Naive thymus-derived CD8-positive, alpha-beta T cell (primary cell): ENCODE measurements at places on chromosomes 5 and 9.

DNA sequence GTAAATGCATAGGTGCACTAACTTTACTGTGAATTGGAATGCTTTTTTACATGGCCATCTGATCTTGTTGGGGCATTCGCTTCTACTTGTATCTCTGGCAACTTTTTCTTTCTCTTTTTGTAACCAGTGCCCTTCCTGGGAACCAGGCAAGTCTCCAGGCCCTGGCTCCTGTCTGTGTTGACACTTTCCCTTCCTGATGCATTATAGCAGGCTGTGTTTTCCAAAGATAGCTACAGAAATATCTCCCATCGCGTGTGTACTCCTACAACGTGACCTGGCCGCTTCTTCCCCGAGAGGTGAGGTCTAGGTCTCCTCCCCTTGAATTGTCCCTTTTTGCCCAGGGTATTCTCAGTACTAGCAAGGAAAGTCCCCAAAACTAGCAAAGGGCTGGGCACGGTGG is 81.1 kb upstream of the SPIN1 start:
- DNase-seq: no peak

DNA sequence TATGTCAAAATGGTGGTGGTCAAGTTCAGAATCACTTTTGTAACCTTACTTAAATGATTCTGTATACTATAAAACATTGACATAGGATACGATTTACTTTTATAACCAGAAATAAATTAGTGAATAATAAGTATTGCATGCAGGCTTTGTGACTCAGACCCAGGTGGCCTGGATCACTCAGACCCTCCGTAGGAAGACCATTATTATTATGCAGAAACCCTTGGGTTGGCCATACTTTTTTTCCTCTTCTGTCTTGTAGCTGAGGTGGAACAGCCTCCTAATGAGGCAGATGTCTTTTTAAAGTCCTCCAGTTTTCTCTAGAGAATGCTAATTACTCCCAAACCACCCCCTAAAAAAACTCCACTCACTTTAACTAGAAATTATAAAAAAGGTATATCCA is 121.9 kb downstream of the LPAR1 start:
- no peak for DNase-seq

DNA sequence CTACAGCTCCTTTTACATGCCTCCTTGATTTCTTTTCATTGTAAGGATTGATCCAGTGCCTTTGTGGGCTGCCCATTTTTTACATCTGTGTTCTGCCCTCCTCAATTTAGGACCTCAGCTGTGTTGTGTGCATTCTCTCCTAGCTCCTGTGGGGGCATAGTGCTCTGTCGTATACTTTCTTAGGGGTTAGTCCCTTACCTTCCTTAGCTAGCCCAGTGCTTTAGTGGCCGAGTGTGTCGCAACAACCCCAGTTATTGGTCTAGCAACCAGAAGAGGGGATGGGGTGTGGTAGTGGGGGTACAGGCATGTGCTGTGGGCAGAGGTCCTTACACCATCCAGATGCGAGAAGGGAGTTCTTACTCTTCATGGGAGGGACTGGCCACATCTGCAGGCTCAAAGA is 12.1 kb downstream of the MTRR start:
- no peak for DNase-seq

GRCh38 chr9:96519787-96520186 is 69.8 kb downstream of the HABP4 start:
- DNase-seq: no peak

- no peak for DNase-seq
Observed at GRCh38 chr5:135326296-135327254, 72.5 kb downstream of the MACROH2A1 start.

DNA sequence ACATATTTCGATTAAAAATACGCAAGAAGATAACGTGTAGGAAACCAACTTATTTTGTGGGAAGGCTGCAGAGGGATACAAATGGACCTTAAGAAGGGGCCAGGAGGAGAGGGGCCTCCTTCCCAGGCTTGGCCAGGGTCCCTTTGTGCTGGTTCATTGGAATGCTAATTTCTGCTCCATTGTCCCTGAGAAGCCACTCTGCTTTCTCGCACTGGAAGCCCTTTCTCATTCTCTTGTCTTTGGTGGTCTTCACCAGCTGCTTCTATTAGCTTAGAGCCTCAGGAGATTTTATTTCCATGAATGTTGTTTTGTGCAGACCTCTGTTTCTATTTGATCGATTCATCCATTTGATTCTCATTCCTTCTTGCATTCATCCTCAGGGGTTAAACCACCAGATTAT is 325.4 kb downstream of the TMEM38B start:
- DNase-seq: no peak

DNA sequence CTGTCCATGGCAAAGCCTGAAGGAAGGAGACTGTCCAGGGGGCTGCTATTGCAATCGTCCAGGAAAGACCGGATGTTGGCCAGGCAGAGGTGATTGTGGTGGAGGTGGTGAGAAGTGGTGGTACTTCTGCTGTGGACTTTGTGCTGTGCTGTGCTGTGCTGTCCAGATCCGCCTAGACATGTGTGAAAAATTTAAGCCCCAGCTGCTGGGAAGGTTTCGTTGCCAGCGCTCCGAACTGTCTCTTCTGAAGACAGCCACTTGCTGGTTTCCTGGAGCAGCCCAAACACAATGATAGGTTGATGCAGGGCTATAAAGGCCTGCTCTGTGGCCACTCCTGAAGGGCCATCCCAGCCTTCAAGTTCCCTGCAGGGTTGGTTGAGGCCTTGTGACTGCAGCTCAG is 223.0 kb upstream of the MPDZ start:
- no peak for DNase-seq

DNA sequence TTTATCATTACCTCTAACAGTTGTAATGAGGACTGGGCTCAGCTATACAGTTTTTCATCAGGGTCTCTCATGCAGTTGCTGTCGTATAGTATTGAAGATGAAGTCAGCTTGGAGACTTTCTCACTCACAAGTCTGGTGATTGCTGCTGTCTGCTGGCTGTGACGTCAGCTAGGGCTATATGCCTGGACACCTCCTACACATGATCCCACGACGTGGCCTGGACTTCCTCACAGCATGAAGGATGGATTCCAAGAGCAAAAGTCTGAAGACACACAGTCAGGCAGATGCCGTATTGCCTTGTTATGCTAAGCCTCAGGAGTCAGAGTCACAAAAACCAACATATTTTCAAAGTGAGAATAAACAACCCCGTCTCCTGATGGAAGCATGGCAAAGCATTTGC is 193.3 kb downstream of the LURAP1L start:
- DNase-seq: no peak

DNA sequence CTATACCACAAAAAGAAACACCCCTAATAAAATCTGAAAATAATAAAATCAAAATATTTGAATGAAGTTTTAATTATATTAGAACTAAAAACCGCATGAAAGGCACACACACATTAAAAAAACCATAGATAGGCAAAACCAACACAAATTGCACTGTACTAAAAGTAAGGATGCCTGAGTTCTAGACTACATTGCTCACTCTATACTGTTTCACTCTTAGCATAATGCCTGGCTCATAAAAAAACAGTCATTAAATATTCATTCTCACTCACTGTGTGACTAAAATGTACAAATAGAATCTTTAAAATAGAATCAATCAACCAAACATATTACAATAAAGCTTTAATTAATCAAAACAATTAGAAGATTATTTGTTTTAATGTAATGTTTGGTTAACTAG is 41.7 kb downstream of the CETN3 start:
- no peak for DNase-seq
